ENCODE measurements at places on chromosomes 2 and 18.

GRCh38 chr2:120565095-120565460 lies 170.6 kb upstream of the GLI2 start:
- DNase-seq: no peak

DNA sequence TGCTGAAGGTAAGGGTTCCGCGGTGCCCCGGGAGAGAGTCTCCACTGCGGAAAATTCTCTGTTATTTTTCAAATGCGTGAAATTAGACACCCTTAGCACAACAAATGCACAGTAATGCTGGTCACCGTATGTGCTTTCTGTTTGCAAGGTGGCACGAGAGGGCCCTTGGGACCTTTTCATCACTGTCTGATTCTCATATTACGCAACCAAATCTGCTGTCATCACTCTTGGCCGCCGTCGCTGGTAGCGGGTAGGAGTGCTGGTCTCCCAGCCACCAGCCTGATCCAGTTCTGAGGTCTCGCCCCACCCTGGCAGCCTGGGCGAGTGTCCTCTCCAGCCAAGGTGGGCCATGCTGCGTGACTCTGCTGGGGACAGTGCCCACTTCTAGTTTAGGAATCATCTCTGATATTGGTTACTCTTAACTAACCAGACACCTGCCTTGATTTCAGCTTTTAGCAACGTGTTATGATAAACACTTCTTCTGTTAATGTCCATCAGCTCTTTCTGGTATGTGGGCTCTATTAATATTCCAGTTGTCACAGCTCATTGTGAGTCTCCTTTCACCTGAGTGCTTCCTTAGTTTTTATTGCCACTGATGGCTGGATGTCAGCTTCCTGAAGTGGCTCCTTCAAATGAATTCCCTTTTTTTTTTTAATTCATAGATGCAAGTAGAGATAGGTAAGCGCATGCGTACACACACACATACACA lies 199.4 kb downstream of the GBX2 start:
- DNase-seq: no peak

- no peak for DNase-seq
Measured at GRCh38 chr2:220000080-220000479, 372.6 kb downstream of the SLC4A3 start.

- DNase-seq: no peak
Measured at GRCh38 chr2:96788442-96789244, 27.4 kb upstream of the CNNM3 start.

DNA sequence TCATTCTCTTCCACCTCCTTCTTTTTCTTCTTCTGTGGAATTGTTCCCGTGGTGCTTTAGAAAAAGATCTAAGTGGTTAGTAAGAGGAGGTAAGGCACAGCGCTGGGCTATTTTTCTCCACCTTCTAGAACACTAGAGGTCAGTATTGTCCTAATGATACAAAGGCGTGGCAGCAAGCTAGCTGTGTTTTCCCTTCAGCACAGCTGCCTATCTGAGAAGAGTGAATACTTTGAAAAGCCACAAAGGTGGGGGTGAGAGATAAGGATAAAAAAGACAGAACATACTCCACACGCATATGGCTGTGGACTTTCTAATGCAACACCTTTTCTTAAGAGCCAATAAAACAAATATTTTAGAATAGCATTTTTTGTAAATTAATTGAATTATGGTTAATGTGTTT lies 2.1 kb downstream of the CNTNAP5 start:
- DNase-seq: peak; percentile 11

- no peak for DNase-seq
Measured at GRCh38 chr2:124877141-124877577, 852.1 kb downstream of the CNTNAP5 start.

GRCh38 chr2:205170399-205170798 lies 511.9 kb upstream of the NRP2 start:
- no peak for DNase-seq

- no peak for DNase-seq
Measured at GRCh38 chr2:182597570-182598295, 118.3 kb upstream of the DNAJC10 start.

GRCh38 chr18:51076503-51076902 lies 46.5 kb downstream of the SMAD4 start:
- no peak for DNase-seq

GRCh38 chr18:48852292-48852691 lies 98.5 kb downstream of the SMAD7 start:
- DNase-seq: no peak

DNA sequence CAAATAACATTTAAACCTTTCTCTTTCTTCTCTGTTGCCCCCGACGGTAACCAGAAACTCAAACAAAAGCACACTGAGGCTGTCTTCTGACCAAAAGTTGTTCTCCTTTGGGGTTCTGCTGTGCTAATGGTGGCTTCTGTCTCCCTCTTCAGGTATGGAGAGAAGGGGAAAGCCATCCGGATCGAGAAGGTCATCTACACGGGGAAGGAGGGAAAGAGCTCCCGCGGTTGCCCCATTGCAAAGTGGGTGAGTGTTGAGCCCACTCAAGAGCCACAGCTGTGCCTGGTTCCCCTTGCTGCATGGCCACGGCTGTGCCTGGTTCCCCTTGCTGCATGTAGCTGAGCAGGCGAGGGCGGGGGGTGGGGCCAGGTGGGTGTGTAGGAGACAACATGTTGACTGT lies 67.4 kb downstream of the BOLA3 start:
- DNase-seq: no peak

DNA sequence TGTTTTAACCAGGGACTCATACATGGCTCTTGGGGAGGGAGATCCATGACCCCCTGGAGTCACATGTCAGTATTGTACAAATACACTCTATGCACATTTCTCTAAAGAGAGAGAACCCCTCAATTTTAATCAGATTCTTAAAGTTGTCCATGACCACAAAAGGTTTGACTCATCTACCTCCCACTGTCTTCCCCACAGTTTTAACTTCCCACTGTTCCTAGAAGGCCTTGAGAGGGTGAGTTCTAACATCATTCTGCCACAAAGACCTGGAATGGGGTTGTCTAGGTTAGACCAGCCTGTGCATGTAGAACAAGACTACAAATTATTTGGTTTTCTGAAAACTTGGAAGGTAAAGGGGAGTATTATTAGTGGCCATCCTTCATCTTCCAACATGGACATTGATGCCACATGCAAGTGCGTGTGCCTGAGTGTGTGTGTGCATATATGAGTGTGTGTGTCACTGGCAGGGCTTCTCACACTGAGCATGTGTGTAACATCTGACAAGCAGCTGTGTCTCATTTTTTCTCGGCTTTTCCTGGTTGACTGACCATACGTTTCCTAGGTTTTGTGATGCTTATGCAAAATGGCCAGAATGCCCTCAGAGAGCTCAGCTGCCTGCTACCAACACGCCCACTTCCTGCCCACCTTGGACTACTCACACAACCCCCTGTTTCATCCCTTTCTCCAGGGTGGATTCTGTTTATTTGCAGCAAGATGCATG lies 94.6 kb upstream of the LGALSL start:
- no peak for DNase-seq

DNA sequence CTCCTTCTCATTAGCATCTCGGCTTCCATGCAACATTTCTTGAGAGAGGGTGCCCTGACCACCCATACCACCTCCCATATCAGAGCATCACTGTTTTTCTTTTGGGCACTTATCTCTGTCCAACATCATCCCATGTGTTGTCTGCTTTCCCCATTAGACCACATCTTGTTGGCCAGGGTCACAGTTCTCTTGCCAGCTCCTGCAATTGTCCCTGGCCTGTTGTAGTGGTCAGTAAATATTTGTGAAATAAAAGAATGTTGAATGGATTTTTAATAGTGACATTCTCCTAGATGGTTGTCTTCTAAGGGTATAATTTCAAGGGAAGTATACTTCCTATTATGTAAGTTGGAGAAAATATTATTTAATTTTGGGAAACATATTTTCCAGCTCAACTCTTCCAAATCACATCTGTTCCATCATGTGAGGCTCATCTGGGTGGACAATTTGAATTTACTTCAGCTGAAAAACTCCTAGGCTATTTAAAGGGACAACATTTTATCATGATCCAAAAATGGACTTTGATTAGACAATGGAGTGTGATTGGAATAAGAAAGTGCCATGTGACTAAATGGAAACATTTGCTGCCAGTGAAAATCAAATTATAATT lies 83.0 kb downstream of the MOGAT1 start:
- no peak for DNase-seq

DNA sequence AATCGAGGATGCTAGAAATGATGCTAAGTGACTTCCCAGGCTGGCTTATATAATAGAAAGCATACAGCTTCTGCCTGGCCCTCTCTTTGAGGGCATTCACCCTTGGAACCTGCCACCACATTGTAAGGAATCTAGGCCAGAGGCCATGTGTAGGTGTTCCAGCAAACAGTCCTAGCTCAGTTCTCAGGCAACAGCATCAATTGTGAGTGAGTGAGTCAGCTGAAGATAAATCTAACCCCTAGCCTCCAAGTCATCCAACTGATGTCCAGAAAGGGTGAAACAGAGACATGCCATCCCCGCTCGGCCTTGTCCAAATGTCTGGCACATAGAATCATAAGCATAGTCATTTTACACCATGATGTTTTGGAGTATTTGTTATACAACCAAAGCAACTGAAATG lies 324.3 kb upstream of the KLHL14 start:
- DNase-seq: no peak

- DNase-seq: no peak
Measured at GRCh38 chr2:126777620-126777978, 121.1 kb upstream of the TEX51 start.

- no peak for DNase-seq
Measured at GRCh38 chr2:176751314-176752227, 461.0 kb upstream of the HNRNPA3 start.

DNA sequence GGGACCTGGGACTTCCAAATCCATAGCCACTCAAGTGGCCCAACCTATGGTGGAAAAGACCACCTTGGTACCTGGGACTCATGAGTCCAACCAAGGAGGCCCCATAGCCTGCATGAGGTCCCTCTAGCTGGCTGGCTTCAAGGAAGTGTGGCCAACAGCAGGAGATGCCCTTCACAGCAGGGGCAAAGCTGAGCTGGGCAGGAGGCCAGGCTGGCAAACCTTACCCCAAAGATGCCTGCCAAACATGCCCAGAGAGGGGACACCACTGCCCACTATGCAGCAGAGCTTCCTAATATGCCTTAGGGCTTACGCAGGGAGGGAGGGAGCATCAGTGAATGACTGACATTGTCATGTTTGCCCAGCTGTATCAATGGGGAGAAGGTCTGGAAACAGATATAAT lies 188.0 kb upstream of the GLI2 start:
- no peak for DNase-seq

DNA sequence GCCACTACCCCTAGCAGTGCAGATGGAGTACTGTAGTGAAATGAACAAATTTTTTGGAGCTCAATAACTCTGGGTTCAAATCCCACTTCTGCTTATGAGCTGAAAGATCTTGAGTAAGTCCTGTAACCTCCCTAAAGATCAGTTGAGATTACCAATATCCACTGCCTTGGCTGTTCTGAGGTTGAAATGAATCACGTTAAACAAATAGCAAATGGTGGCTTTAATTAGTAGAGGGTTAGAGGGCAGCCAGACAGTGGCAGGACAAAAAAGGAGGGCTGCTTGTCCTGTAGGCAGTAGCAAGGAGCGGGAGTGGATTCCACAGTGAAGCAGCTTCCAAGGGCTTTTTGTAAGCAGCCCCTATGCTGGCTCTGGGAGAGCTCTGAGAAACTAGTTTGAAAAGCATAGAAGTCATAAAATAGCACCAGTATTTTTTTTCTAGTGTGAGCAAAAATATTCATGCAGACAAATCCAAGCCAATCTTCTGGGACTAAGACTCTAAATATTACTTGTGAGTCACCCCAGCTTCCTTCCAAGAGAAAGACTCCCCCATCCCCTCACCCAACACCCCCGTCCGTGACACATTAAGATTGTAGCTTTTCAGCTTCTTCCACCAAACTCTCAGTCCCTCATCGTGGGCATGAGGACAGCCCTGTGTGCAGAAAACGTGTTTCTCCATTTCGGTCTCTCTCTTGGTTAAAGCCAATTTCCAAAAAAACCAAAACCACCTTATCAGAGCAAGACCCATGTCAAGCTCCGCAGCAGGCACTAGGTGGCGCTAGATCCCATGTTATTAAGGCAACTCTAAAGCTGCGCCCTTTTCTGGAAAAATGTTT lies 123.5 kb upstream of the LGALSL start:
- peak; percentile 72 for DNase-seq

DNA sequence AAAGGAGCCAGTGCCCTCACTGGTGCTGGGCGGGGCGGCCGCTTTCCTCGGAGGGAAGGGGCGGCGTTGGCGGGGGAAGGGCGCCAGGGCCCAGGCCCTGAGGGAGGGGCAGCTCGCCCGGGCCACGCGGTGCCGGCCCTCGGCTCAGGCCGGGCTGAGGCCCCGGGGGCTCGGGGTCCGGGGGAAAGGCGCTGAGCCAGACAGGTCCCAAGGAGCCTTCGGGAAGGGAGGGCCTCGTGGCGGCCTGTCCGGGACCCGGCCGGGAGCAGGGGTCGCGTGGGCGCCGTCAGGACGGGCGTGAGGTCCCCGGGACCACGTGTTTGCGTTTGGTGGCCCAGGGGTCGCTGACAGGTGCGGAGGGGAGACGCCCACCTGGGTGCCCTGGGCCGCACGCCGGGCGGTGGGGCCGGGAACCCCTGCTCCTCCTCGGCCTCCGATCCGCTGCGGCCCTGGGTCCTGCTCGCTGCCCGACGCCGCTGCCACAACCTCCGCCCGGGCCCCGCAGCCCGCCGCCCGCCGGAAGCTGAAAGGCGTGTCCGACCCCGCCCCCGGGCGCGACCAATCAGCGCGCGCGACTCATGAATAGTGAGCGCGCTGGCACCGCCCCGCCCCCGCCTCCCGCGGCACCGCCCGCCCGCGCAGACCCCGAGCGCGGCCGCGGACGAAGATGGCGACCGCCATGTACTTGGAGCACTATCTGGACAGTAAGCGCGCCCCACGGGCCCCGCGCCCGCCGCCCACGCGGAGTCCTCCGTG lies at the start of gene ING5:
TSS of gene ING5 (plus strand) at position 641 of the 756 bp plus-strand sequence. CDS start at position 668, 27 bp downstream.
- peak; percentile 86 for DNase-seq

- DNase-seq: no peak
Measured at GRCh38 chr2:240640939-240641338, 15.7 kb downstream of the GPR35 start.

DNA sequence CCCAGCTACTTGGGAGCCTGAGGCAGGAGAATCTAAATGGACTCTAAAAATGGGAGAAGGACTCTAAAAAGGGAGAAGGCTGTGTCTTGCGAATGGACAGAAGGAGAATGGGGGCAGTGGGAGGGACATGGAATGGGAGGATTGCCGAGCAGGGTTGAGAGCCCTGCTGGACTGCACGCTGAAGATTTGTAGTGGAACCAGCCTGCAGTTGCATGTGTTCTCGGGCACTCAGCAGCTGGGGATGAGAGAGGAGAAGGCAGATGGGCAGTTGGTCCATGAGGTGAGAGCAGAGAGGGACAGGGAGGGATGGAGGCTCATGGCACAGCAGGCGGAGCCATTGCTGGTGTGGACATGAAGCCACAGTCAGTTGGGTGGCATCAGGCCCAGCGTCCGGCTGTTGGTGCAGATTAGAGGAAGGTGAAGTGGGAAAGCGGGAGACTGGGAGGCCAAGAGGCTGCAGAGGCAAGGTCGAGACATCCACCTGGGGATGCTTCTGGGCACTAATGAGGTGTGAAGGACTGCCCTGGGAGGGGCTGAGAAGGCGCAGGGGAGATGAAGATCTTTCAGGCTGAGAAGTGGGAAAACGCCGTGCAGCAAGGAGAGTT lies 40.7 kb downstream of the DCDC2C start:
- no peak for DNase-seq

- DNase-seq: peak; percentile 83
Measured at GRCh38 chr18:23115683-23116096, 19.6 kb upstream of the CABLES1 start.

- peak; percentile 91 for DNase-seq
Measured at GRCh38 chr2:15169326-15170069, 391.6 kb downstream of the NBAS start.
